ENCODE measurements at places on chromosomes 4 and X. TPM values are rescaled to one million over a fixed set of nuclear protein-coding genes. Genes with fewer than 3 reads are reported as not detected.

Gene TRAM1L1
- total RNA-seq: 2.6 TPM

Gene AKAP14
- total RNA-seq: not detected

Gene PHEX
- total RNA-seq: 0.43 TPM

Gene SPANXN3
- not detected for total RNA-seq

Gene CMC4
- total RNA-seq: 13.8 TPM

Gene SRPK3
- total RNA-seq: 0.86 TPM

Gene SLC6A8
- 12.2 TPM for total RNA-seq

Gene CRMP1
- under 0.01 TPM for total RNA-seq

Gene DOCK11
- 50.1 TPM for total RNA-seq

Gene TRIM75
- 0.32 TPM for total RNA-seq

Gene AWAT2
- not detected for total RNA-seq

Gene TMEM154
- total RNA-seq: 11.2 TPM

Gene ARMCX1
- total RNA-seq: 41.9 TPM

Gene POF1B
- total RNA-seq: not detected

Gene DOK7
- not detected for total RNA-seq

Gene TBC1D8B
- total RNA-seq: 13.8 TPM

Gene CEP135
- total RNA-seq: 11.0 TPM

Gene SMAD1
- 33.8 TPM for total RNA-seq

Gene FAM53A
- 0.86 TPM for total RNA-seq

Gene HS3ST1
- not detected for total RNA-seq

Gene PDK3
- total RNA-seq: 4.5 TPM

Gene UGT2A3
- not detected for total RNA-seq

Gene HTRA3
- total RNA-seq: 1.3 TPM

Gene TRAPPC11
- 59.9 TPM for total RNA-seq

Gene MGARP
- total RNA-seq: 41.2 TPM

Gene RBM47
- total RNA-seq: 0.86 TPM

Gene DNAAF6
- total RNA-seq: not detected

Gene F9
- not detected for total RNA-seq
